ENCODE measurements at places on chromosomes 1 and 21. TPM values are rescaled to one million over a fixed set of nuclear protein-coding genes. Genes with fewer than 3 reads are reported as not detected.

FCRL1 gene
- polyA plus RNA-seq = not detected

SPRR2A gene
- 0.68 TPM for polyA plus RNA-seq

SLC35F3 gene
- polyA plus RNA-seq = 1.4 TPM

- DNase-seq = no peak
Observed at GRCh38 chr1:245232931-245233330, 78.1 kb downstream of the KIF26B start.

DNA sequence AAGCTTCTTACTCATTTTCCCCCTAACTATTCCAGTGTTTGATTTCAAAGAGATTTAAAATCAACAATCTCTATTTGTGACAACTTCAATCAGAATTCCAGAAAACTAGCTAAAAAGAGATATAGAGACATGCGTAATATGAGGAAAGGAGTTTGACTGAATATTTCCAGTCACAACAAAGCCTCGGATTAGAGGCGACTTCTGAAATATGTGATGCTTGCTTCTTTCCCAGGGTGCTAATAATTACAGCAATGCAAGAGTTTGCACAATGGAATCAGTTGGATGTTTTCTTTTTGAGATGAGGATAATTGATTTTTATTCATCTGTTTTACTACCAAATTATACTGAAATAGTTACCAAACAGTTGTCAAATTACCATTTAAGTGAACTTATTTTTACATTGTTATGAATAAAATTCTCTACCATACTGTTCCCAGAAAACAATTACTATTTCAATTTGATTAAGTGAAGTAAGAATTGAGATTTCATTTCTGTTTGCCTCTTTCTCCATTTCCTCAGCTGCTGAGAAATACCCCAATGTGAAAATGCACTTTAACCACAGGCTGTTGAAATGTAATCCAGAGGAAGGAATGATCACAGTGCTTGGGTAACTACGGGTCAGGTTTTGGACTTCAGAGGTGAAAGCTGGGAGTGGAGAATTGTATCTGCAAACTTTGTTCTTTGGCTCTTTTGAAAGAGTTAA lies 28.1 kb downstream of the KMO start:
- no peak for DNase-seq

- DNase-seq = no peak
Observed at GRCh38 chr1:83500531-83500930, 498.4 kb downstream of the TTLL7 start.

DNA sequence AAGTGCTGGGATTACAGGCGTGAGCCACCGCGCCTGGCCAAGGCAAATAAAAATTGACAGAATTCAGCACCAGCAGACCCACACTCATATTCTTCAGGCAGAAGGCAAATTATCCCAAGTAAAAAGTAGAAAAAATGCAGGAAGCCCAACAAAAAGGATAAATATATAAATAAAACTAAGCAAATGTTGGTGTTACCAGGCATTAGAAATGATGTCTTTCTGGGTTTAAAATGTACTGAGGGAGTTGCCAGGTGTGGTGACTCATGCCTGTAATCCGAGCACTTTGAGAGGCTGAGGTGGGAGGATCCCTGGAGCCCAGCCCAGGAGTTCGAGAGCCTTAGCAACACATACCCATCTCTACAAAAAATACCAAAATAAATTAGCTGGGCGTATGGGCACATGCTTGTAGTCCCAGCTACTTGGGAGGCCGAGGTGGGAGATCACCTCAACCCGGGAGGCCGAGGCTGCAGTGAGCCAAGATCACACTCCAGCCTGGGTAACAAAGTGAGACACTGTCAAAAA lies 6.3 kb downstream of the INTS11 start:
- DNase-seq = peak; percentile 86

GRCh38 chr1:227869851-227870305 lies 54.4 kb downstream of the PRSS38 start:
- DNase-seq = no peak

- no peak for DNase-seq
Observed at GRCh38 chr1:205692423-205692822, 12.1 kb upstream of the SLC45A3 start.

GRCh38 chr1:186403632-186404031 lies 28.0 kb downstream of the ODR4 start:
- DNase-seq = no peak

LCE3E gene
- polyA plus RNA-seq = not detected

GRCh38 chr1:104295511-104295910 lies 545.8 kb downstream of the AMY1C start:
- DNase-seq = no peak

DNAJC28 gene
- polyA plus RNA-seq = 1.1 TPM

AMY1C gene
- not detected for polyA plus RNA-seq

DNA sequence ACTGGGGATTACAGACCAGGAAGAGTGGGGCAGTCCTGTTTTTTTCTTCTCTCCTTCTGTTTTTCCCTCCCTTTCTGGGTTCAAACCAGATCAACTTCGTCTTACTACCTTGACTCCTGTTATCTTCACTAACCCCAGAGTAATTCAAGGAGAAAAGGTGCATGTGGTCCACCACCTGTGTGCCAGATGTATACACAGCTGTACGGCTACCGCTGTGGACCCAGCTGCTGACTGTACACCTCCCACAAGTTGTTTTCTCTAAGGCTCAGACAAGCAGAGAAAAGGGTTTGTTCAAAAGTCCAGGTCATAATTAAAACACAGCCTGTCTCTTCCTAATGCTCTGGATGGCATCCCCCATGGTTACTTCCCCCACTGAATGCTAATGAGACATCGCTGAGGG lies 102.1 kb downstream of the LMX1A start:
- no peak for DNase-seq

- no peak for DNase-seq
Observed at GRCh38 chr1:18211764-18212163, 104.2 kb downstream of the IGSF21 start.

GRCh38 chr1:238558746-238559145 lies 668.0 kb upstream of the ZP4 start:
- no peak for DNase-seq

GRCh38 chr1:204728456-204728855 lies 42.9 kb upstream of the LRRN2 start:
- no peak for DNase-seq

DNA sequence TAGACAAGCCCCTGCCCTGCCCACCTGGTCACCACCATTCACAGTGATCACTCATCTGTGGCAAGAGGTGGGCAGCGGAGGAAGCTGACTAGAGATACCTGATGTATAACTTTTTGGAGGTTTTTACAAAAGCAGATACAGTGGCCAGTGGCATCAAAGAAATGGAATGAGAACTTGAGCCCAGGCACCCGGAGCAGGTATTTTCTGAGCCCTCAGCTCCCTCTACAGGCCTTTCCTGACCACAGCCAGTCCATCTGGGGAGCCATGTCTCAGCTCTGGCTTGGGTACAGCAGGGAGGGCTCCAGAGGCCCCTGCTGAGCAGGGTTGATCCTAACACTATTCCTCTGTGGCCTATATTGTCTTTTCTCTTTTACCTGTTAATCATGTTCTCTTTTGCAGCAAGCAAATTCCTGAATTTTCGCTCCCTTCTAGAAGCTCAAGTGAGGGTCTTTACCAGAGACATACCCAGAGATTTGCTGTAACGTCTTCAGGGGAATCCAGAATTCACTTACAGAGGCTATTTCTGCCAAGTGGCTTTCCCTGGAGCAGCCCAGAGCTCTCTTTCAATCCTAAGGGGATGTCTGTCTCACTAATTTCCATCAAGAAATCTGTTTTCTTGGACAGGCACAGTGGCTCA lies 27.3 kb downstream of the GPR157 start:
- no peak for DNase-seq

KCNK2 gene
- 0.42 TPM for polyA plus RNA-seq

- DNase-seq = no peak
Observed at GRCh38 chr1:2481885-2482284, 5.8 kb downstream of the PLCH2 start.

- no peak for DNase-seq
Observed at GRCh38 chr1:147202576-147202975, 22.6 kb downstream of the FMO5 start.

BOLA1 gene
- 24.1 TPM for polyA plus RNA-seq

NTRK1 gene
- polyA plus RNA-seq = 0.99 TPM

GRCh38 chr1:70760154-70760553 lies 287.5 kb downstream of the PTGER3 start:
- no peak for DNase-seq

DNA sequence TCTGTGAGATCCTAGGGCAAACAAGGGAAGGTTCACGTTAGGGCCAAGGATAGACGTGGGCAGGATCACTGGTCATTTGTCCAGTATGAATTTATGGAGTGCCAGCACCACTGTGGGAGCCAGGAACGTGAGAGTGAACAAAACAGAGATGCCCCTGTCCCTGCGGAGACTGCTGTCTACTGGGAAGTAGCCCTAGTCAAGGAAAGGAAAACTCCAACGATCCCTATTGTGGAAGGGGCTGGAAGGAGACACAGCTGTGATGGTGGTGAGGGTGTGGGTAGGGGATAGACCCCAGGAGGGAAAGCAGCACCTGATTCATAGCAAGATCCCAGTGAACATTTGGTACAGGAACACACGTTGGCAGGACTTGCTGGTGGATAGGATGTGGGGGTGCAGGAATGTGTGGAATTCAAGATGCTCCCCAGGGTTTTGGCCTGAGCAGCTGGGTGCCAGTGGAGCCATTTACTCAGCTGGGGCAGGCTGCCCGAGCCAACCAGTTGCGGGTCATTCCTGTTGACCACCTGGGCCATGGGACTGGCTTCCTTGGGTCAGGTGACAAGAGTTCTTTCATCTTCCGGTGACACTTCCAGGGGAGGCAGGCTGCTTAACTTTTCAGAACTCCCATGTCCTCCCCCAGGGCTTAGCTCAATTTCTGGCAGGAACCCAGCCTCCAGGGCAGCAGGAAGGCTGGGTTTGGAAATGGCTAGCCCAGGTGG lies 1.2 kb upstream of the ATP13A2 start:
- DNase-seq = peak; percentile 66

GRCh38 chr21:41217671-41218385 lies 49.9 kb downstream of the BACE2 start:
- DNase-seq = no peak

DNA sequence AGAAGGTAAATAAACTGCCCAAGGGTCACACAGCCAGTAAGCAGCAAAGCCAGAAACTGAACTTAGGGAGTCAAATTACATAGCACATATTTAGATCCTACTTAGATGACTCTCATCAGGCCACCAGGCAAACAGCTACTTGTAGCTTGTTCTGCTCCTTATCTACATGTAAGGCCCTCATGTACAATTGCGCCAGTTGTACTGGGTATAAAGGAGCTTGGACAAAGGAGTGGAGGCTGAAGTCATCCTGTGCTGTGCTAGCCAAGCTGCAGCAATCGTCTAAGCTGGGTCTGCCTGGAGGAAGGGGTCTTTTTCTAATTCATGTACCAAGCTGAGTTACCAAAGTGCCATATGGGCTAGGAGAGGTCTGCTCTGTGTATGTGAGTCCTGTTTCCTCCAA lies 12.8 kb downstream of the ETNK2 start:
- DNase-seq = no peak

PUM1 gene
- 16.9 TPM for polyA plus RNA-seq

DNA sequence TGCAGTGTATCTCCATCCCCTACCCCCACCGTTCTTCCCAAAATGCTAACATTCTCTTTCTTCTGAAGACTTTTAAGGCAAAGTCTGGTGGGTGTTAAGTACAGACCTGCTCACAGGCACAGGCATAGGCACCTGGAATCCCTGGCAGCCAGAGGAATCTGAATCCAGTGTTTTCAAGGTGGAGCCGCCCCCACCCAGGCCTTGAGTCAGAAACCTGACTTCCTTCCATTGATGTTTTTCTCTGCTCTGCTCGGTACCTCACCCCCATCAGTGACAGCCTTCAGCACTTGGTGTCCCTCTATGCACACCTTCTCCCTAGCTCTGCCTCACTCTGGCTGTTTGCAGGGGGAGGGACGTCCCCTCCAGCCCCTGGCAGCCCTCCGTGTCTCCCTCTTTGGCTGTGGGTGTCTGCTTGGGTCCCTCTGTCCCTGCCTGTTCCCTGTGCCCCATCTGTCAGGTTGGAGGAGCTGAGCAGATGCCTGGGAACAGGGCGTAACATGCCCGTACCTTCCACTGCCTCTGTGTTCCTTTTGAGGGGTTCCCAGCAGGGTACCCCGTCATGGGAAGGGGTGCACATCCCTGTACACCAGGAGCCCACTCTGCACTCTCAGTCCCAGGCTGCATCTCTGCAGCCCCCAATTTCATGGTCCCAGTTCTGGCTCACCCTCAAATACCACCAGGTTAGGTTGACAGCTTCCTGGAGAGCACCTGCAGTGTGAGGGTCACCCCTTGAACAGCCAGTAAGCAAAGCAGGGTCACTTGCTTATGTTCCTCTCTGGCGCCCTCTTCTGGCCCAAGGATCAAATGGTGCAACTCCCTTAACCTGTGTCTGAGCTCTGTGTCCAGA lies 6.7 kb downstream of the NCDN start:
- DNase-seq = peak; percentile 88

DNA sequence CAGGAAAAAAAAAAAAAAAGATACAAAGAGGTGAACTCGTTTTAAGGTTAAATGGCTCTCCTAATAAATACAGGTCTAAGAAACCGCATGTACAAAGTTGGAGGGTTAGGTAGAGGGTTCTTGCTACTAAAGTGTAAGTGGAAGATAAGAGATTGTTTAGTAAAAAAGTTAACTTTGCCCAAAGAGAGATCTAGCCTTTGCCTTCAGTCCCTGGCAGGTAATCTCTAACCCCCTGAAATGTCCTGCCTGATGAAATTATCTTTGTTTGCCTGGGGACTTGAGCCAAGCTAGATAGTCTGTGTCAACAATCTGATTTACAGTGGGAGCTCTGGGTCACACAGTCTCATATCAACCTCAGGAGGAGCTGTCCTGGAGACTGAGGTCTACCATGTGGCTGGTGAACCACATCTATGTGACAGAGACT lies 57.6 kb downstream of the TRIM33 start:
- no peak for DNase-seq

ARMH1 gene
- polyA plus RNA-seq = 5.6 TPM

DNA sequence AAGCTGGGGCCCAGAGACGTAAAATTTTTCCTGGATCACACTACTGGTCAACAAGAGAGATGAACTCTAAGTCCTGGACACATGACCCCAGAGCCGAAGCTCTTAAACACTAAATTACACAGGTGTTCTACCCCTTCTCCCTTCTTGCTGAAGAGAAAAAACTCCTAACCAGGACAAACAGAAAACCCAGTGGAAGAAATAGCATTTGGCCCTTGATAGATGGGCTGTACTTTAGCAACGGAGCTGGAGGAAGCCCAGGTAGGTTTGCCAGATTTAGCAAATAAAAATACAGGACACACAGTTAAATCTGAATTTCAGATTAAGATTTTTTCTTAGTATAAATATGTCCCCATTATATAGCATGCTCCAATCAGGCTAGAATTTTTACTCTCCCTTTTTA lies 72.7 kb downstream of the DIRAS3 start:
- DNase-seq = no peak

DNA sequence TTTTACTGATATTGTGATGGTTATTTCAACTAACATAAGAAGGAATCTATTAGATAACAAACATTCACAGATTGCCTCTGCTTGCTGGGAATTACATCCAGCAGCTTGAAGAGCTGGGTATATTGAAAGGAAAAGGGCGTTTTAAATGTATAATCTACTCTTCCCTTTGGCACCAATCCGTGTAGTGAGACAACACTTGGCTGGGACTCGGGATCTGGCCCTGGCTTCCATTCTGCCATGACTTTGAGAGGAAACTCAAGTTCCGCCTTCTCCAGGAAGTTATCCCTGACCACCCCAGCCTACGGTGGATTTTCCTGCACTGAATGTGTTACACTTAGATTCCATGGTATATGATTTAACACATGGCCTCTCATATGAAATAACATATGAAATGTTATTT lies 86.9 kb upstream of the UBE2U start:
- no peak for DNase-seq

COL8A2 gene
- 0.42 TPM for polyA plus RNA-seq

- DNase-seq = no peak
Observed at GRCh38 chr1:63108206-63108605, 214.2 kb upstream of the FOXD3 start.

- DNase-seq = no peak
Observed at GRCh38 chr1:93904228-93904627, 5.0 kb downstream of the GCLM start.

All from pancreas (tissue), 10 donors.